ENCODE measurements at places on chromosomes 5 and 9.

- DNase-seq, result no peak
These were observed 186.8 kb downstream of the SEMA5A start for GRCh38 chr5:9358961-9359685.

GRCh38 chr5:65262649-65263059, 219.1 kb downstream of the ADAMTS6 start:
- DNase-seq, result no peak

DNA sequence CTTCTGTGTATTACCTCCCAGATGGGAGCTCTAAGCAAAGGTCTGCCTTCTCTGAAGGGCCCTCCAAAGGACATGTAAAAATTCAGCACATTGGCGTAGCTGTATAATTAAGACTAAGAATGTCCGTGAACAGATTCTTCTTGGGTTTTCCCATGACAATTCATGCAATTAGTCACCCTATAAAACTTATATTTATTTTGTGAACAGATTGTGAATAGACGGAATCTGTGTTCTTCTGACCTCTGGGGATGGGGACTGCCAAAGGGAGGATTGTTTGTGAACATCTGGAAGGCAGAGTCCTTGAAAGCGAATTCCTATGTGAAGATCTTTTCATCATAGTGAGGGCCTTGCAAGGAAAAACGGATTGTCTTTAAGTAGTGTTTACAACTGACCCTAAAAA, 111.3 kb downstream of the EGFLAM start:
- no peak for DNase-seq

- no peak for DNase-seq
These were observed 229.8 kb downstream of the TLE1 start for GRCh38 chr9:81459591-81459990.

DNA sequence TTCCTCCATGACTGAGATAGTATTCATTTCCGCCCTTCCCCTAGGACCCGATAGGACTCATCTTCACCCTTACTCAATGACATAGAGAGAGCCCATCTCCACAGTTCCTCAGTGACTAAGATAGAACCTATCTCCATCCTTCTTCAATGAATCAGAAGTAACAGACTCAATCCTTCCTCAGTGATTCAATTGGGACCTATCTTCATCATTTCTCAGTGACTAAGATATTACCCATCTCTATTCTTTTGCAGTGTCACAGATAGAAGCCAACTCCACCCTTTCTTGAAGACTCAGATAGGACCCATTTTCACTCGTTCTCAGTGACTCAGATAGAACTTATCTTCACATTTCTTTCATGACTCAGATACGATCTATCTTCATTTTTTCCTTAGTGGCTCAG, 164.6 kb downstream of the FBXO4 start:
- no peak for DNase-seq

- no peak for DNase-seq
These were observed 61.1 kb upstream of the PALM2AKAP2 start for GRCh38 chr9:109718861-109719260.

DNA sequence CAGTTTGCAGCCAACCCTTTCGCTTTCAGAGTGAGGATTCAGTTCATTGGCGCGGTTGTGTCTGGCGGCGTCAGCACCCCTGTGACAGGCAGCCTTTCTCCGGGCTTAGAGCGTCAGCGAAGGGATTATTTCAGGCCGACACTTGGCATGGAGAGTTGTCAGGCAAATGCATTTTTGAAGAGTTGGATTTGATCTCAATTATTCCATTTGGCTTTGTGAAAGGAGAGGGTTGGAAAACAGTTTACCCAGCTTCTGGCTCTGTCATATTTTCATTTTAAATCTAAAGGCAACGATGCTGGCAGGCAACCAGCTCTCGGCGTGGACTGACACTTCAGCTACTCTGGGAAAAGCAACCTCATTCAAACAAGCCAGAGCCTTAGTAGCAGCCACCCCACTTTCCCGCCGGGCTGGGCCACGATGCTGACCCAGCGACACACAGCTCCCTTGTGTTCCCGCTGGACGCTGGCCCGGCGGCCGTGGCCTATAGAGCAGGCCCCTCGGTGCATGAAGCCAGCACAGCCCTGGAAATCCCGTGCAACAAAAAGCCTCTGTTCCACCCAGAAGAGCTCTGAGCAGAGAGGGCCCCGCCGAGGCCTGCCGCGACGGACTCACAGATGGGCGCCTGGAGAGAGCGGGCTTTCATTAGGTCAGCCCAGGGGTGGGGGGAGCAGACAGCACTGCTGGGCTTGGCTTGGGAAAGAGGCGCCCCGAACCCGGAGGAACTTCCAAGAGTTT, 28.9 kb upstream of the LPCAT1 start:
- DNase-seq, result no peak

DNA sequence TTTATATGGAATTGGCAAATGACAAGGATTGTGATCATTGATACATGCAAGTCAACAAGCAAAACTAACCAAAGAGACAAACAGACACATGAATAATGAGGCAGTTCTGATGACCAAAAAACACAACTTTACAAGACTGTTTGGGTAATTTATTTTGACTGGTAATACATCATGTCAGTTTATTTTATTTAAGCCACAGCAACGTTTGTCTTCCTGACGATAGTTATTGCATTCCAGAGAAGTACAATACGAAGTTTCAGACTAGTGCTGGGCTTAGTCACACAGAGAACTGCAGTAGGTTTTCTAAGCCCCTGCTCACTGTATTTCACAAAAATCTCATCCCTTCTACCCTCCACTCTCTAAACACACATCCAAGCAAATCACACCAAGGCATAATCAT, 514.2 kb downstream of the RAB3C start:
- DNase-seq, result no peak

- DNase-seq, result no peak
These were observed 491.5 kb upstream of the TUSC1 start for GRCh38 chr9:26169708-26170107.

DNA sequence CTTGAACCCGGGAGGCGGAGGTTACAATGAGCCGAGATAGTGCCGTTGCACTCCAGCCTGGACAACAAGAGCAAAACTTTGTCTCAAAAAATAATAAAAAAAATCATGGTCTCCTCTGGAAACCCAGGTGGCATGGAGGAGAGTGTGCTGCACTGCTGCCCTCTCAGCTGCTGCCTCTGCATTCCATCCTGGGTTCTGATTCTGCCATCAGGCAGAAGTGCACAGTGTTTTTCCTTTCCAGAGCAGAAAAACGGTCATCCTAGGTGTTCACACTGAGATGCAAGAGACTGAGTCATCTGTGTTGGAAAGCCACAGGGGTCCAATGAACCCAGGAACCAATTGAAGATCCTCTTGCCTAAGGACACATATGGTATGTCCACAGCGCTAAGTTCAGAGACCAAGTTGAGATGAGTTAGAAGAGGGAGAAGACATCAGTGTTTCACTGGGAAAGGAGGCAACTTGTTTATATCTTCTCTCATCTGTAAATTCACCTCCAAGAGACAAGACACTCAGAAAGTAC, 88.8 kb upstream of the DMRT1 start:
- no peak for DNase-seq

- DNase-seq, result peak; percentile 11
These were observed 171.9 kb upstream of the GDNF start for GRCh38 chr5:38011668-38012188.

GRCh38 chr5:93926831-93927620, 185.6 kb upstream of the POU5F2 start:
- no peak for DNase-seq

GRCh38 chr9:109391176-109391575, 70.3 kb upstream of the EPB41L4B start:
- no peak for DNase-seq

DNA sequence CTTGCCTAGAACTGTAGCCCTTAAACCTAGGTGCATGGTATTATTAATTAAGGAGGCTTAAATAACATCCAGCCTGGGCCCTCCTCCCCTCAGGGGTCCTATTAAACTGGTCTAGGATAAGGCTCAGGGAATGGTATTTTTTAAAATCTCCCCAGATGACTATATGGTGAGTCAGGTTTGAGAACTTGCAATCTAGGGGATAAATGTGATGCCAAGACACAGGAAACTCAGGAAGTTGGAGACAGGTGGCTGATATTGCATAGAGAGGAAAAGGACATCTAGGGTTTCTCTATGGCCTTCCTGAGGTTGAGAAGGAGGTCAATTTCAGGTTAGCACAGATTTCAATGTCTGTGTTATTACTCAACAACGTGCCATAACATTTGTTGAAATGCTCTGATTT, 581.0 kb downstream of the TLE1 start:
- DNase-seq, result no peak

- DNase-seq, result no peak
These were observed 2.2 kb upstream of the ADGRD2 start for GRCh38 chr9:124448019-124448418.

- DNase-seq, result no peak
These were observed 1402.7 kb upstream of the DMAC1 start for GRCh38 chr9:9202276-9202675.

All from DMS 273 treated with DMSO at 0.1 percent for 48 hours (cell line).